T47D (cell line): ENCODE measurements at places on chromosomes 1 and 21.

- DNase-seq, result no peak
These were observed 453.8 kb downstream of the PTPRU start for GRCh38 chr1:29690156-29690555.

GRCh38 chr1:221350091-221350490 lies 391.8 kb downstream of the DUSP10 start:
- no peak for DNase-seq

GRCh38 chr1:244821134-244821533 lies 14.3 kb upstream of the COX20 start:
- no peak for DNase-seq

GRCh38 chr1:226108935-226109828 lies 46.7 kb downstream of the H3-3A start:
- no peak for DNase-seq

DNA sequence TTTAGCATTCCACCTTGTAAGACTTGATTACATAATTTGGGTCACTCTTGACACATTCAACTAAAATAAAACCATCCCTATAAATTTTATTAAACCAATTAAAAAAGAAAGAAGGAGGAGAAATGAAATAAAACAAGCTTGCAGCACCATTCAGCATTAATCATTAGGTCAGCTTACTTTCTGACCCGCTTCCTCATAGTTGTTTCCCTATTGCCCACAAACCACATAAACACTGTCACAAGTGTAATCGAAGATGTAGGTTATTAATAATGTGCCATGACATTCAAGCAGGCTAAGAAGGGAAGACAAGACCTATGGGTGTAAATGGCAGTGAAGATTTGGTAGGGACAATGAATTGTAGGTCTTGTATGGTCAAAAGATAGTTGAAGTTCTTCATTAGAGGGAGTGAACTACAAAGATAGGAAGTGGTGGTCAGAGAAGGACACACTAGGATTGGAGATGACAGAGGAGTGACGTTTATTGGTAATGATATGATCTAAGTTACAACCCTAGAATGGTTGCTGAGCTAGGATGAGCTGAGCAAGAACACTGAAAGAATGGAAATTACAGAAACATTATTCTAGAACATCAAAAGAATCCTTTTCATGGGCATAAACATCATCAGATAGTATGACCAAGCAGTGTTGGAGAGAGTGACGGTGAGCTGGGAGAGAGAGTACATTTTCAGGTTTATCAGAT lies 231.5 kb downstream of the KCNT2 start:
- no peak for DNase-seq

- DNase-seq, result peak; percentile 84
These were observed 41.5 kb upstream of the SRSF10 start for GRCh38 chr1:24021403-24022266.
